Activated CD8-positive, alpha-beta memory T cell treated with anti-CD3 and anti-CD28 coated beads for 1 hour (primary cell): ENCODE measurements at places on chromosomes 1 and 21.
A peak's percentile ranks its signal among the peaks of the same experiment; 100 is the strongest.

- DNase-seq: no peak
Observed at GRCh38 chr1:31224068-31224467, 15.6 kb downstream of the NKAIN1 start.

GRCh38 chr1:17919525-17920439, 164.6 kb downstream of the ACTL8 start:
- DNase-seq: no peak

- DNase-seq: no peak
Observed at GRCh38 chr1:182121787-182122186, 60.3 kb upstream of the ZNF648 start.

GRCh38 chr1:39102537-39103327, 76.6 kb downstream of the NDUFS5 start:
- DNase-seq: no peak

DNA sequence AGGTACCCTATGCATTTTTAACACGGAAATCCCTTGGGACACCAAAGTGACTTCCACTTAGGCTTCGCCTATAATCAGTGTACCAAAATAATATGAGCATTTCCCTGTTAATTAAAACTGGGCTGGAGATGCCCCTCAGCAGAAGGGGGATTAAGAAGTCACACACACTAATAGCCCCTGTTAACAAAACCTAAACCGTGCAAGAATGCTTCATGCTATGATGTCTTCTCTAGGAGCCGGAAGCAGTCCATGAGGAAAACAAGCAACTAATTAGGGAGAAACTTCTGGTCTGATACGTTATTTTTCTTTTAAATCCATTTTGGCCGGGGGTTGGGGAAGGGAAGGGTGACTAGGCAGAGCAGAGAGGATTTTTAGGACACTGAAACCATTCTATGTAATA, 123.4 kb downstream of the ESRRG start:
- DNase-seq: no peak

- DNase-seq: no peak
Observed at GRCh38 chr1:41454406-41454805, 30.1 kb downstream of the EDN2 start.

DNA sequence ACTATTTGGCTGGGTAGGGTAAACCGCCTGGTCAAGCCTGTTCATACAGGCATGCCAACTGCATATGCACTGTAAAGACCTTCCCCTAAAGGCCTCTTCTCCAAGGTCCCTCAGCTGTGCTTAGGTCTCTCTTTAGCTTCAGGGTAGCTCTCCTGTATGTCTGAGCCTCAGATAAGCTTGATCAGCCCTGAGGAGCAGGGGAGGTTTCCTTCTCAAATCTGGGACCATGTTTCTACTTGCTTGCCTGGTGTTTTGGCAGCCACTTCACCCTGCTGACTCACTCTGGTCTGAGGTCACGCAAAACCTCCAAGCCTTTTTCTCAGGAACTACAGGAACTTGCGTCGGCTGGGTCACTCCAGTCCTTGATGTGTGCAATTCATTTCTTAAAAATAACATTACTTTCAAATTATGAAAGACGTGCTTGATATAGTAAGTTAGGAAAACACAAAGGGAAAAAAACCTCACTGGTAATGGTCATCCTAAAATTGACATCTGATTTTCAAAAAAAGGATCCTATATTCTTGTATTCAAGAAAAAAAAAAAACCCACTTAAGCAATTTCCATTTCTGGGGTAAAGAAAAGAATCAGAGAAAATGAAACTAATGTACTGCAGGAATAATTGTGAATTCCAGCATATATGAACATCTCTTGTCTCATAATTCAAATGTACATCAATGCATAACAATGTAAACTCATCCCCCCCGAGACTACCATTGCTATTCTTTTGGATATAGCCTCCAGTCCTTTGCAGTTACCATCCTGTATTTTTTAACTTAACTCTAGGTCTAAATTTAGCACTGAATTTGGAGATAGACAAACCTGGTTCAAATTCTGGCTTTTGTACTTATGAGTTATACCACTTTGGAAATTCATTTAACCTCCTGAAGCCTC, 24.8 kb upstream of the RNF19B start:
- DNase-seq: no peak

- no peak for DNase-seq
Observed at GRCh38 chr1:197838836-197839235, 63.6 kb upstream of the DENND1B start.

DNA sequence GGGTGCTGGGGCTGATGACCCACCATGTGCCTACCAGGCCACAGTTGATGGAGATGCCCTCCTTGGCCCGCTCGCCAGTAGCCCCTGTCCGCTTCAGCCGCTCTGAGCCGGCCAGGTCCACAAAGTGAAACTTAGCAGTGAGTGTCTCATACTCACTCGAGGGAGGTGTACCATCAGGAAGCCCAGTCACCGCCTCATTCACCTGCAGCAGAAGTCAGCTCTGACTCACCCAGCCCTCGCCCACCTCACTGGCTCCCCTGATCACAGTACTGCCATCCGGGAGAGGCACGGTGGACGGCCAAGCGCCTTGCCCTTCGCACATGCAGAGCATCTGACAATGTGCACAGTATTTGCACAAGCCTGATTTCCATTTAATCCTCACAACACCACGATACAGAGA, 18.8 kb downstream of the KIF21B start:
- DNase-seq: no peak

GRCh38 chr1:212699104-212699624, 476 bp downstream of the BATF3 start:
- DNase-seq: peak; percentile 29

GRCh38 chr21:22019766-22020165, 1021.6 kb downstream of the NCAM2 start:
- DNase-seq: no peak

DNA sequence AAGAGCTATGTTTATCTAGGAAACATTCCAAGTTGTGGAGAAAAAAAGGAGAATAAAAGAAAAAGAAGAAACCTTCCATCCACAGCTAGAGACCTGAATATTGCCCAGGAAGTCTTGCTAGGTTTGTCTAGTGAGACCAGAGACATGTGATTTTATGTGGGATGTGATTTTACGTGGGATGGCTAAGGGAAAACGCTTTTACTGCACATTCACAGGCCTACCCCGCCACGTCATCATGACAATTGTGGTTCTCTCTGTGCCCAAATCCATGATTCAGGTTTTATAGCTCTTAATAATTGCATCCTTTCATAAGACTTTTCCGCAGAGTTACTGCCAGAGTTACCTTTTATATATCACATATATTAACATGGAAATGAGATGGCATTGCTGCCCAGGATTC, 86.4 kb upstream of the SSX2IP start:
- DNase-seq: no peak

GRCh38 chr21:41009398-41010100, 158.4 kb upstream of the BACE2 start:
- no peak for DNase-seq

DNA sequence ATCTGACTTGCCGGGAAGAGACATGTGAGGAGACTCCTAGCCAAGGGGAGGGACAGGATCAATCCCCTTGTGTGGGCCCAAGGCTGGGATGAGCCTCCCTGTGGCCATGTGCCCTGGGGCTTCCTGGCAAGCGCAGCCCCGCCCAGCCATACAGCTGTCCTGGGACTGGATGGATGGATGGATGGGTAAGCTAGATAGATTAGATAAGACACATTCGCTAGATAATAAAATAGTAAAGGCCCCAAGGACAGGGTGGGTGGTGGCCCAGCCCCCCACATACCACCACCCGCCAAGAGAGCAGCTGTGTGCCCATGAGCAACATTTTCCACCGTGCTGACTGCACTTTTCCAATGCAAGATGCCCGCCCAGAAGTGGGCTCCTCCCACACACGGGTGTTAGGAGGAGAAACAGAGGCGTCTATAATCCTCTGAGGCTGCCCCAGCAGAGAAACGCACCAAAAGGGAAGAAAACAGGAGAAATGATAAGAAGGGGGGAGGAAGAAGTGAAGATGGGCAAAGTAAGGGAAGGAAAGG, 25.1 kb downstream of the ZBTB17 start:
- DNase-seq: peak; percentile 66

DNA sequence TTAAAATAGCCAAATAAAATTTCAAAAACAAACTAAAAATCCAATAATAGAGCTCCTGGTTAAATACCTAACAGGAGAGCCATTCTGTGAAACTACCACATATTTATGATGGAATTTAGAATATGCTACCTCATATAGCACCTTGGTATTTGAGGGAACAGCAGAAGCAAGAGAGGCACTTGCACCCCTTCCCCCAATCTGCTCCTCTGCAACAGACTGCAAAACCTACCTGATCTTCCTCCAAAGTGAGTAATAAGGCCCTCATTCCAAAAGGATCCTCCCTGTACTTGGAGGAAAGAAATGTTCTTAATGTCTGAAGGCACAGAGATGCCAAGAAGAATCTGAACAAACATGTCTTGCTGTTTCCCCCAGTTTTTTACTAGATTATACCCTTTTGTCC, 28.1 kb upstream of the RNPC3 start:
- DNase-seq: no peak

GRCh38 chr1:52632732-52633290, at the start of gene SHISAL2A:
Gene SHISAL2A (plus strand): TSS chr1:52633168. CDS start chr1:52633494, 326 bp downstream.
- DNase-seq: peak; percentile 45

GRCh38 chr21:34185026-34185750, 111.8 kb downstream of the MRPS6 start:
- no peak for DNase-seq

- no peak for DNase-seq
Observed at GRCh38 chr1:2215909-2216766, 12.0 kb upstream of the SKI start.

DNA sequence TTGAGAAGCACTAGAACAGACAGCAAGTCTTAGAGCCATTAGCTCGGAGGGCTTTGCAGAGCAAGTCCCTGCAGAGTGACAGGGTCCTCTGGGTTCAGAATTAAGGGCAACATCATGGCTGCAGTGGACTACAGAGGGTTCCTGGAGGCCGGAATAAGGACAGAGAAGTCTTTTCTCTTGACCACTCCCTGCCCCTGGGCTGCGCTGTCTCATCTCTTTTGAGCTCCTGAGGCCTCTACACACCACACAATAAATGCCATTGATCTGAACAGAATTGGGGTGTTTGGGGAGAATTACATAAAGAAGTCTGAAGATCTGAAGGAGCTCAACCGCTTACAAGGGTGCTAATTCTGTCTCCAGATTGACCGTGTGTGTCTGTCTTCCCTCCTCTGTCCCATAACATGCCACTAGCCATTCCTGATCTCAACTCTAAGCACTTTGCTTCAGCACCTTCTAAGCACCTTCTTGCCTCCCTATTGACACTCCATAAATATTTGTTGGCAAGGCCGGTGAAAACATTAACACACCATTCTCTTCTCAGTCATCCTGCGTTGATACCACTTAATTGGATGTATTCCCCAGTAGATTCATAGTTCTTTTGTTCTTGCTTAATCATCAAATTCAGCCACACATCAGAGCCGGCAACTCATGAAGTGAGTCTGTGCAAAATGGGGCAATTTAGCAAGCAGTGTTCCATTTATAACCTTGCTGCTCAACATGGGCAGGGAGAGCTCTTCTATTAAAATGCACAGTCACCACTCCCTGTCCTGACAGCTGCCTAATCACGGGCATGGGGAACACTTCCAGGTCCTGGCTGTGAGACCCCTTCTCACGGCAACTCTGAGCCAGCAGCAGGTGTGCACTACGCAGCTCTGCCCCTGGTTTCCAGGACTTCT, 49.7 kb downstream of the NMNAT2 start:
- no peak for DNase-seq

- DNase-seq: no peak
Observed at GRCh38 chr1:46333300-46334029, 7.1 kb upstream of the NSUN4 start.

DNA sequence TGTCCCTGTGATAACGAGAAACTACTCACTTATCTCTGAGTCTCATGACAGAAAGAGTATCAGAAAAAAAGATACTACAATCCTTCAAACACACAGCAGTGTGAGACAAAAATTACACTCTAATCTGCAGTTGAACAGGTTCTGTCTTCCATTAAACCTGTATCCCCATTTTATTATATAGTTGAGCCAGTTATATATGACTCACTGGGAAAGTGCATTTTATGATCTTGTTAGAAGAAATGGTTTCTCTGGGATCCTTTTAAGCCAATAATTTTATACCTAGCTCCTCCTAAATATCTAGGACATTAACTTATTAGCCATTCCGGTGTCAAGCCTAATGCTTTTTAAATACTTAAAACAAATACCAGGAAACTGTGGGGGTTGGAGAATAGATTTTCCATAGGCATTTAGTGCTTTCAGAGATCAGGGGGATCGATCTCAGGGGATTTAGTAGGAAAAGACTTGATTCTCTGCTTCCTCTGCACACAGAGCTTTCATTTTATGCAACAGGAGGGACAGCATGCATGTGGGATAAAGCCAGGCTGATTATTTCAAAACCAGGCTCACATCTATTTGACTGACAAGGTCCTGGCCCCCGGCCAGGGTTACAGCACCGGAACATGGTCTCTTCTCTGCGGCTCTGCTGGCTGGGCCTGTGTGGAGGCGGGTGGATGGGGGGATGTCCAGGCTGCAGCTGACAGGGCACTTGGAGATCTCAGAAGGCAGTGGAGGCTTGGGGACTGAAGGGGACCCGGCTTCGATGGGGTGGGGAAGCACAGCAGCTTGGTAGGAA, 310.6 kb downstream of the DISC1 start:
- no peak for DNase-seq

GRCh38 chr1:239816081-239816782, 275.5 kb upstream of the FMN2 start:
- DNase-seq: no peak

GRCh38 chr1:172948457-172948856, 102.3 kb downstream of the TNFSF18 start:
- DNase-seq: no peak

DNA sequence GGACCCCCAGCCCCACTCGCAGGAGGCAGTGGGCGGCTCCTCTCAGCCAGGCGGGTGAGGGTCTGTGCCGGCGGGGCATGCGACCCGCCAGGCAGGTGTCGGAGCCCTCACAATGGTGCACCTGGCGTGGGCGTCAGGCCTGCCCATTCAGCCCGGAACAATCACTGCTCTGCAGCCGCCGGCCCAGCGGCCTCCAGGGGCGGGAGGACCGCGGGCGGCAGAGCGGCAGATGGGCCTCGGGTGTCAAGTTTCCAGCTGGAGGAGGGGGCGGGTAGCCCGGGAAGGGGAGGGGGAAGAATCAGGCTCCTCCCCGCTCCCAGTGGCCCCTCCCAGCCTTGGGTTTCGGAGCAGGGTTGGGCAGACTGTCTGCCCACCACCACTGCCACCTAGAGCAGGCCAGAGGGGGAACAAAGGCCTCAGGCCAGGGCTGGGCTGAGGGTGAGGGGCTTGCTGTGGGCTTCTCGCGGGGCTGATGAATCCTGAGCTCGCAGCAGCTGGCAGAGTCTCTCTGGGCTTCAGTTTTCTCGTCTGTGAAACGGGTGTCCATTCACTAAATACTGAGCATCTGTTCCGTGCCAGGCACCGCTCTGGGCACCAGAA, 39.5 kb upstream of the CASZ1 start:
- no peak for DNase-seq

DNA sequence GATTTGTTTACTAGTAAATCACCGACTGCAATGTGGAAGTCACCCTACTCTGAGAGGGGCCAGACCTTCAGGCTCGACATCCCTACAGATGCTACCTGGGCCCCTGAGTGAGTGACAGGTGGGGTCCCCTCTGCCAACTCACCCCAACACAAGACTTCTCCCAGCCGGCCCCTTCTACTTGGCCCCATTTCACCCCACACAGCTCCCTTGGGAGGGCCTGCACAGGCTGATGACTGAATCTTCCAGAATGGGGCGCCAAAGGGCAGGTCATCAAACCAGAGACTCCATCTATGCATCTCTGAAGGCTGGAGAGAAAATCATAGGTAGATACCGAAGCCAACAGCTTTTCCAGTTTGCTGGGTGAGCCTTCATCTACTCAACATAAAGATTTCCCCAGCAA, 9.4 kb upstream of the S100A8 start:
- DNase-seq: no peak

GRCh38 chr1:241129207-241129960, 227.6 kb downstream of the RGS7 start:
- no peak for DNase-seq

GRCh38 chr21:19692231-19692630, 1288.6 kb upstream of the TMPRSS15 start:
- no peak for DNase-seq
